Hematopoietic multipotent progenitor cell treated with erythropoietin and hydrocortisone succinate and interleukin-3 and kit ligand, for 15 days (in vitro differentiated cells): ENCODE measurements at places on chromosomes 12 and 14.

GRCh38 chr12:98439981-98440581, 75.3 kb upstream of the TMPO start:
- peak; percentile 20 for DNase-seq

DNA sequence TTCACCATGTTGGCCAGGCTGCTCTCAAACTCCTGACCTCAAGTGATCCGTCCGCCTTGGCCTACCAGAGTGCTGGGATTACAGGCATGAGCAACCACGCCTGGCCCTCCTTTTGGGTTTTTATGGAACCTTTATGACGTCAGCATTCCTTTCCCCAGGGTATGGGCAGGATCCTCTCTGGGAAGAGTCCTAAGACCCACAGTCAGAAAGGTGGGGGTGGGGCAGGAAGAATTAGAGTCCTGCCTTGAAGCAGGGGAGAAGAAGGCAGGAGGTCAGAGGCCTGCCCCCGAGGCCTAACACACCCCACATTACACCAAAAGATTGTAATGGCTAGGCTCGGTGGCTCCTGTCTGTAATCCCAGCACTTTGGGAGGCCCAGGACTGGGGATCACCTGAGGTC, 30.8 kb upstream of the CDK17 start:
- no peak for DNase-seq

- DNase-seq = no peak
Observed at GRCh38 chr14:64388533-64389285, 556 bp downstream of the MTHFD1 start.

- DNase-seq = no peak
Observed at GRCh38 chr12:52945389-52946232, 3.3 kb upstream of the KRT18 start.

GRCh38 chr12:52148464-52149181, 43.2 kb downstream of the KRT80 start:
- peak; percentile 39 for DNase-seq

DNA sequence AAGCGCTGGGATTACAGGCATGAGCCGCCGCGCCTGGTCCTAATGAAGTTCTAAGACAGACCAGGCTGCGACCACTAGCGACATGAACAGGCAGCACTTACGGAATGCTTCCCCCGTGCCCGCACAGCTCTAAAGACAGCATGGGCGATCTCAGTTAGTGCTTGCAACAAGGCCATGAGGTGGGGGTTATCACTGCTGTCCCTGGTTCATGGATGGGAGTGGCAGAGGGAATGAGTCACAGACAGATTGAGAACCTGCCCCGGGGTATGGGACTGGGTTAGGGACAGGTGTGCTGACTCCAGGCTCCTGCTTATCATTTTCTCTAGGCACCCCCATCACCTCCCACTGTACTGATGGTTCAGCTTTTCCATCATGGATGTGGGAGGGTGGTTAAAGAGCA, 160.9 kb downstream of the VRK1 start:
- no peak for DNase-seq

GRCh38 chr12:27604431-27604830, 80.4 kb downstream of the PPFIBP1 start:
- DNase-seq = no peak

DNA sequence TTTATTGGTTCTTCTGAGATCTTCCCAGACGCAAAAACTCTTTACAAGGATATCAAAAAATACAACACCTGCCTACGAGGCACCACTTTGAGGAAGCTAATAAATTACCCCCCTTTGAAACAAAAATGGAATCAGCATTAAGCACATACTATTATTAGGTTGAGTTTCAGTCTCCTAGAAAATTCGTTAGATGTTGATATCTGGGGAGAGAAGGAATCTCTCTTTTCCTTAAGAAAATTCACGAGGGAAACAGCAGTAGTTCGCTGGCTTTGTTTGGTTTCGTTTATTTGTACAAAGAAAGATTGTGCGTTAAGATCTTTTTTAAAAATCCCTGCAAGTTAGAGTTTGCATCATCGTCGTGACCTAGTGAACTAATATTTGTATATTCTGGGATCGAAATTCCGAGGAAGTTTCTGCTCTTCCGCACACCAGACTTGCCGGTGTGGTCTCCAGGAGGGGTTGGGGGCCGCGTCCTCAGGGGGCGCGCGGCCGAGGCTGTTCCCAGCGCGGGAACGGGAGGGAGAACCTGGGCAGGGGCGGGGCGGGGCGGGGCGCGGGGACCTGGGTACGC, 12.1 kb downstream of the NKX2-1 start:
- DNase-seq = no peak

DNA sequence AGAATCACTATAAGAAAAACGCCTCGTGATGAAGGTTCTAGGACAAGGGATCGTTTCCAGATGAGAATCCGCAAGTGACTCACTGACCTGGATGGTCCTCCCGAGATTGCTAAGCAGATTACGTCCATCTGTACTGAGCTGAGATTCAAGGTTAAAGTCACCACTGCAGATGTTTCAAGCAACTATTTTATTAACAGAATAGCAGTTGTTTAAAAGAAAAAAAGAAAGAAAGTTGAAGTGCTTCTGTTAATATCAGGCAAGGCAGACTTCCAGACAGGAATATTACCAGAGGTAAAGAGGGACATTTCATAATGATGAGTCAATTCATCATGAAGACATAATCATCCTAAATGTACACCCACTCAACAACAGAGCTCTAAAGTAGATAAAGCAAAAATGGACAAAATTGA, 17.9 kb downstream of the PXN start:
- DNase-seq = no peak

DNA sequence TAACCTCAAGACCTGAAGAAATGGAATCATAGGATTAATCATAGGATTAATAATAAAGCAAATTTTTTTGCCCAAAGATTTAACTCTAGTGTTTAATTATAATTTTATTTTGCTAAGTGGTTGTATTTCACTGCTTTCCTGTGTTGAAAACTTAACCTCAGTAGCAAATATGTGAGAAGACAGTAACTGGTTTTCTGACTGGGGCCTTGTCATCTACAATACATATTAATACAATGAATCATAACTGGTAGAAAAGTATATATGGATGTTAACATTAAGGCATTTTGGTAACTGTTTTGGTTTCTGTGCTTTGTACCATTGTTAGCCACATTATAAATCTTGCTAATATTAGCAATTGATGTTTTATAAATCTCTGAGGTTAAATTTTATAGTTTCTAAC, 92.2 kb downstream of the ACSS3 start:
- DNase-seq = no peak

GRCh38 chr12:132049442-132049841, 94.7 kb downstream of the DDX51 start:
- DNase-seq = no peak

- DNase-seq = no peak
Observed at GRCh38 chr14:74647061-74647677, 35.1 kb upstream of the LTBP2 start.
